ENCODE measurements at places on chromosomes 16 and 17.
A peak's percentile ranks its signal among the peaks of the same experiment; 100 is the strongest.

- no peak for DNase-seq
These were observed 12.5 kb downstream of the SLC7A5 start for GRCh38 chr16:87856791-87857228.

DNA sequence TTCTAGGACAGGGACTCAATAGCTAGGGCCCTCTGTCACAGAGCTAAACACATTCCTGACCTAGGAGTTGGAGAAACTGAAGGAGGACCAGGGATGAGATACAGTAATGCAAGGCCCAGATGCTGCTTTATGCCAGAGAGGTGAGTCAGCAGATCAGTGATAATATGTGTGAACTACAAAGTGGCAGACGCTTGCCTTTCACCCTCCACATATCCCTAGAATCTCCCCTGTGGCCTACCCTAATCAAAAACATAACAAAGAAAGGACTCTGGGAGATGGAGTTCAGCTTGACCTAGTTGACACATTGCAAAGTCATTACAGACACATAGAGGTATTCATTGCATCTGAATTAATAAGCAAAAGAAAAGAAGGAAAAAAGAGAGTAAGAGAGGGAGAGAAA is 417.6 kb upstream of the DYNLRB2 start:
- DNase-seq: no peak

DNA sequence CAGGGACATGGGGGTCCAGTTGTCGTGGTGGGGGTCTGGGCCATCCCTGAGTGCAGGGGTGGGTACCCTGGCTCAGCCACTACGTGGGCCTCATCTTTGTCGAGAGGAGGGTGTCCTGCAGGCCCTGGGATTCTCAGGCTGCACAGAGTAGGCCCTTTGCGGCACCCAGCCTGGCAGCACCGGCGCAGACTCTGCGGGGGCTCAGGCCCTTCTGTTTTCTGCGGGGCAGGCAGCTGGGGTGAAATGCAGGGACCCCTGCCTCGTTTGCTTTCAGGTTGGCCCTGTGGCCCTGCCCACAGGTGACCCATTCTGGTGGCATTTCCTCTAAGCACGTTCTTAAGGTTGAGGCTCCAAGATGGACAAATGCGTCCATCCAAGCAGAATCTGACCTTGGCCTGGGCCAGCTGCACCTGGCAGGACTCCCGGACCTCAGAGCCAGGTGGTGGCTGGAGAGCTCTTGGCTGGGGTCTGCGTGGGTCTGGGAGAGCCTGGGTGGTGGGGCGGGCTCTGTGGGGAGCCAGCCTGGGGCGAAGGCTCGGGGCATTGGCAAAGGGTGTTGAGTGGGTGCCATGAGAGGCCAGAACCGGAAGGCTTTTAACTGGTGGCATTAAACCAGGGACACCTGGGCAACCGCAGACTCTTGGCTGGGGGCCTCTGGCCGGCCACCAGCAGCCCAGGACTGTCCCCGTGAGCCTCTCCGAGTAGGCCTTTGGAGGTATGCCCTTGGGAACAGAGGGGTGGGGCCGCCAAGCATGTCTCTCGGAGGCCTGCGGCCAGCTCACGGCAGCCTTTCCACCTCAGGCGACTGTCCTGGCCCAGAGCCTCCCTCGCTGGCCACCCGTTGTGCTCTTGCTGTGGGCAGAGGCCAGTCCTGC is 16.9 kb downstream of the PRSS27 start:
- DNase-seq: no peak

DNA sequence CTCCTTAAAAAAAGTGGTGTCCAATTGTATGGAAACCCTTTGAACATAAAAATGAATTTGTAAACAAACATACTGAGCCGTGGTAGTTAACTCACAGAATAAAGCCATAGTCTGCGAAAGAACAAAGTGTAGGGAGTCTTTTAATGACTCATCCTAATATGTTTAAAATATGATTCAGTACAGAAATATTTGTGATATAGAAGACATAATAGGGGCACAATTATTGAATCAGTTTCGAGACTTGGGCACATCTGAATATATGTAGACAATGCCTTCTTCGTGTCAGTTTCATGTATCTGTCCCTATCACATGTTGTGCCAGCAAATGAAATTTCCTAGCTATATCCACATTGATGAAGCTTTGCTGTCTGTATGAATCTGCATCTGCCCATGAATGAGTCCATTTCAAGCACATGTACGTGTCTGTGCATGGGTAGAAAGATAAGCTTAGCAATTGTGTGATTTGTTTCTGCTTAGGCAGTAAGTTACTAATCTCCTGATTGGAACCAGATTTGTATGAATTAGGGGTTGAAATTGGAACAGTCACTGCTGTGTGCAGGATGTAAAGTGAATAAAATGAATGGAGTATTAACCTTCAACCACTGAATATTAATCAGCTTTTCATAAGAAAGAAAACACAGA is 112.5 kb upstream of the SOX9 start:
- peak; percentile 36 for DNase-seq

DNA sequence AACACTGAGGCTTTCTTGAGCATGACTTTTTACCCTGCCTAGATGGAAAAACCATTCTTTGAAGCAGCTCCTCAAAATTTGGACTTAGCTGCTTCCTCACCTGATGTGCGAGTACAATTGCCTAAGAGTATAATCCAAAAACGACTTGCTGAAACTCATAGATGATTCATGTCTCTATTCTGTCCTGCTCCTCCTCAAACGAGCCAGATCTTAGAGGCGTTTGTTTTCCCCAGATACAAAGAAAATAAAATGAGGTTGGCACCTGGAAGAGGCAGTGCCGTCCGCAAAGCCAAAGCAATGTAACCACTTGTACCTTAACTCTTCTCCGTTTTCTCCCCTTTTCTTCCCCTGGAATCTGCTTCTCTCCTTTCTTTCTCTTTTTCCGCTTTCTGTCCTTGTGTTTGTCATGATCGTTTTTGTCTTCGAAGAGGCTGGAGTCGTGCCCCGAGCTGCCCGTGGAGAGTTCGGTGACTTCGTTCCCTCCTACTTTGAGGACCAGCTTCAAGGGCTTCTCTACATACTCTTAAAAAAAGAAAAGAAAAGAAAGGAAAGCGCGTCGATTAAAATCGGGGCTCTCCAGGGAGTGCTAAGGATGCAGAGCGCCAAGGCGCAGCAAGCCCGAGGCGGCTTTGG is 895 bp downstream of the BRD7 start:
- DNase-seq: no peak

GRCh38 chr16:86214326-86215232 is 295.7 kb upstream of the FOXF1 start:
- DNase-seq: no peak

GRCh38 chr16:917591-918061 is 53.2 kb downstream of the LMF1 start:
- no peak for DNase-seq

DNA sequence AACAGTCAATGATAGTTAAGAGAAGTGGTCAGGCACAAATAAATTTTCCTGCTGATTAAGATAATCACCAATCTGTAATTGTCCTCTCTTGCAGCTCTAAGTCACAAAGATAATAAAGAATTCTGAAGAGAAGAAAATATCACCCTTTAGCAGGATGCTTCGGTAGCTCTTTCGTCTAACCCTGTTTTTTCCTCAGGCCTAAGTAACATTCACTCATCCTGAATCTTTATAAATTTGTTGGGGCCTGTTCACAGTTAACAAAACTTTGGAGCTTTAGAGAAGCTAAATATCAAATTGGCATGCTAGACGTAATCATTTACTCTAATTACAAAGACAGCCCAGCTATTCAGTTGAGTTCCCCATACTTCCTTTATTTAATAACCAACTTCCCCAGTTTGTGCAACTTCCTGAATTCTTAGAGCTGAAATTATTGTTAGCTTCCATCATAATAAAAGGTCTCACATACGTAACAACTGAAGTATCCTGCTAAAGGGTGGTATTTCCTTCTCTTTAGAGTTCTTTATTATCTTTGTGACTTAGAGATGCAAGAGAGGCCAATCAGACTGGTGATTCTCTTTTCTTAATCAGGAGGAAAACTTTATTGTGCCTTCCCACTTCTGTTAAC is 118.6 kb downstream of the TANGO6 start:
- no peak for DNase-seq

GRCh38 chr17:82065193-82065637 is 389 bp downstream of the DUS1L start:
- DNase-seq: peak; percentile 17

GRCh38 chr16:75080205-75081029 is 36.2 kb downstream of the LDHD start:
- peak; percentile 54 for DNase-seq

GRCh38 chr16:72284042-72284789 is 112.3 kb upstream of the PMFBP1 start:
- DNase-seq: no peak

GRCh38 chr16:85676466-85676865 is 12.3 kb downstream of the GINS2 start:
- DNase-seq: no peak

GRCh38 chr16:6160303-6160702 is 1062.7 kb upstream of the EEF2KMT start:
- peak; percentile 5 for DNase-seq

- no peak for DNase-seq
These were observed 12.1 kb downstream of the CA5A start for GRCh38 chr16:87924041-87924810.

DNA sequence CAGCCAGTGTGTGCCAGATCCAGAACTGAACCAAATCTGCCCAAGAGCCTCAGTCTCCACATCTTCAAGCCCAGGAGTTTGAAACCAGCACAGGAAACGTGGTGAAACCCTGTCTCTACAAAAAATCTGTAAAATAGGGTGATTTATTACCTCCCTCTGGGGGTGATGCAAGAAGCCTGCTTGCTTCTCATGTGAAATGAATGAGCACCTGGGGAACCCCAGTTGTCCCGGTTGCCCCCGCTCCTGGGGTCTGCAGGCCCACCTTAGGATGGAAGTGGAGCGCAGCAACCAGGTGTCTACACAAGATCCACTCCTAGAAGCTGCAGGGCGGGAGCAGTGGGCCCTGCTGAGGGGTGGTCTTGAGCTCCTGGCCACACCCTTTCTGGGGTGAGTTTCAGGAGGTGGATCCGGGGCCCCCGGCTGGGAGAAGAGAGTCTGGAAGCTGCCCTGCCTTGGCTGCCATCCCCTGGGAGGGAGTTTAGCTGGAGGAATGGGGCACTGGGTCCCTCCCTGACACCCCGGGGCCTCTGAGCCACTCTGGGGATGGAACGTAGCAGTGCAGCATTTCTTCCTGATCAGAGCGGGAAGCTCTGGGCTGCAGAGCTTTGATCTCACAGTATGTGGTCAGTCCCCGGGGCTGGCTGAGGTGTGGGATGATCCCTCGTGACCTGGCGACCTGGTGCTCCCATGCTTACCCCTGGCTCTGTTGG is 117.8 kb downstream of the RAB11FIP4 start:
- DNase-seq: no peak

GRCh38 chr17:48510761-48511604 is 19.8 kb downstream of the HOXB1 start:
- DNase-seq: peak; percentile 53

GRCh38 chr16:69340095-69340644 is 598 bp downstream of the NIP7 start:
- no peak for DNase-seq

GRCh38 chr17:34235389-34236028 is 19.6 kb upstream of the CCL2 start:
- DNase-seq: peak; percentile 22

GRCh38 chr16:67471758-67472384 is 9.1 kb downstream of the ATP6V0D1 start:
- no peak for DNase-seq

- DNase-seq: no peak
These were observed 15.1 kb upstream of the GUCY2D start for GRCh38 chr17:7987112-7987893.

DNA sequence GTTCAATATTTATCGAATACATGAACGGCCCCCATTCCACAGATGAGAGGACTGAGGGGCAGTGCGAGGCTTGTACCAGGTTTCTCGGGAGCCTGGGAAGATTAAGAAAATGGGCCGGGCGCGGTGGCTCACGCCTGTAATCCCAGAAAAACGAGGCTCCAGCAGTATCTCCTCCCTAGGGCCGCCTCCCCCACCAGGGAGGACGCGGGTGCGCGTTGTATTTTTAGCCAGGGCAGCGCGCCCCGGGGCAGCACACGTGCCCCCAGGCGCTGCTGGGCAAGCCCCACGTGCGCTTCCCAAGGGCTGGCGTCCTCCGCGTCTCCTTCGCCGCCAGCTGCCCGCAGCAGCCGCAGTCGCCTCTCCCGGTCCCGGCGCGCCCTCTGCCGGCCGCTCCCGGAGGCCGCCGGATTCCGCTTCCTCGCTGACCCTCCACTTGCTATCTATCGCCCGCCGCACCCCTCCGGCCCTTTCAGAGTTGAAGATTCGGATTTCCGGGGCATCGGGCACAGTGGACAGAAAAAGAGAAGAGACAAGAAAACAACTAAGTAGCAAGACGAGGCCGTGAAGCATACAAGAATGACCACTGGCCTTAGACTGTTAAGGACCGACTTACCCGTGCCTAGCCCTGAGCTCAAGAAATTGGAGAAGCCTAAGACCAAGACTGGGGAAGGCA is 1.9 kb upstream of the YBX2 start:
- DNase-seq: peak; percentile 68

- peak; percentile 70 for DNase-seq
These were observed 173.6 kb downstream of the IRF8 start for GRCh38 chr16:86072328-86073102.

GRCh38 chr17:7626307-7626706 is 1.3 kb downstream of the SAT2 start:
- no peak for DNase-seq

- peak; percentile 68 for DNase-seq
These were observed 14.5 kb downstream of the ACACA start for GRCh38 chr17:37392024-37392590.

- DNase-seq: peak; percentile 62
These were observed 100.6 kb downstream of the ZNF423 start for GRCh38 chr16:49755313-49755620.

DNA sequence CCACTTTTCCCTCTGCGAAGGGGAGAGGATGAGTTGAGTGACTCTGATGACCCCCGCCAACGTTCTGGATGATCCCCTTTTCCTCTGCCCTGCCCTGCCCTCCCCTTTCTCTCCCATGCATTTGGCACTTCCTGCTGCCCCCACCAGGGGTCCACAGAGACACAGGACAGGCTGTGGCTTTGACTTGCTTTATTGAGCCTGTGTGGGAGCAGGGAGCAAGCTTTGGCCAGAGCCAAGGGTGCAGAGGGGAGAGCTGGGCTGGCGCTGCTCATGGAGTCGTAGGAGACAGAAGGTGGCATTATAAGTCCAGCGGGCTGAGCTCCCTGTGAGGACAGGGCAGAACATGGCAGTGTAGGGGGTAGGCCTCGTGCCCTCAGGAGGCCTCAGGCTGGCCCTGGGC is 1.6 kb downstream of the PPY start:
- peak; percentile 28 for DNase-seq
